ENCODE measurements at places on chromosomes 2 and 18.

- no peak for DNase-seq
These were observed 7.2 kb downstream of the SMYD1 start for GRCh38 chr2:88074854-88075292.

DNA sequence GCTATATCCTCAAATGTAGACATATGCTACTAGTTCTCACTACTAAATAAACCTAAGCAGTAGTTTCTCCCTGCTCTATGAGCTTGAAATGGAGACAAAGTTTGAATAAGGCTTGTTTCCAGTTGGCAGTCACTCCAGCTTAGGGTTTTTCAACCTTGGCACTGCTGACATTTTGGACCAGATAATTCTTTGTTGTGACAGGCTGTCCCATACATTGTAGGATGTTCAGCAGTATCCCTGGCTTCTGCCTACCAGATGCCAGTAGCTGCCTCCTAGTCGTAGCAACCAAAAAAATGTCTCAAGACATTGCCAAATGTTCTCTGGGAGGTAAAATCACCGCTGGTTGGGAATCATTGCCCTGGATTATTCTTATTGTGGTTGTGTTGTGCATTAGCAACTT lies 182.7 kb upstream of the PARD3B start:
- no peak for DNase-seq

- DNase-seq: no peak
These were observed 4.3 kb downstream of the KDM3A start for GRCh38 chr2:86445436-86445835.

DNA sequence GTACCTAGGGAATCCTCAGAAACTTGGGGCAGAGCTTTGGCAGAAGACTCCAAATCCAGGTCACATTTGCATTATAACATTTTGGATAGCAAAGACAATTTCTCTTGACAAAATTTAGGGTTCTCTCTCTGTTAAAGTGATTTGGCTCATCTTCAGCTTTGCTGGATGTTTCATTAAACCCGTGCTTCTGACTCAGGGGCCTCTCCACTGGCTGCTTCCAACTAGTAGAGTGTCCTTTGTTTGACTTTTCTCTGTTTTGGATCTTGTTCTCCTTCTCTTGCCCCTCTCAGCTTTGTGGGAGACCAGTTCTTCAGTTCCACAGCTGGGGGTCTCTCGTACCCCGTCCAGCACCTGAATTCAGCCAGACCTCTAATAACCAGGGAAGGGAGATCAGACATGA lies 145.6 kb downstream of the PLCL1 start:
- no peak for DNase-seq

- DNase-seq: no peak
These were observed 9.0 kb downstream of the MALL start for GRCh38 chr2:110106642-110107041.

DNA sequence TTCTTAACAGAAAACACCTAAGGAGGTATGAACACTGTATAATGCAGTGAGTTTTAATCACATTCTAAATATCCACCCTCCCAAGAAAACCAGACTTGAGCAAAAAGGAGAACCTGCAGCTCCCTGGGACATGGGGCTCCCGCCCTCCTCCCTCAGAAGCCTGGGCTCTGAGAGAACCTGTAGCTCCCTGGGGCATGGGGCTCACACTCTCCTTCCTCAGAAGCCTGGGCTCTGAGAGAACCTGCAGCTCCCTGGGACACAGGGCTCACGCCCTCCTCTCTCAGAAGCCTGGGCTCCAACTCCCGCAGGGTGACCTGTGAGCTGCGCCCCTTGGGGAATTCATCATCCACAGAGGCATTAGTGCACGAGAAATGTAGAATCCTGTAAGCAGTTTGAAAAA lies 222.9 kb downstream of the SNTG2 start:
- DNase-seq: no peak

- DNase-seq: no peak
These were observed 13.2 kb upstream of the ATRAID start for GRCh38 chr2:27198627-27199026.

Measured in stimulated activated CD4-positive, alpha-beta T cell treated with anti-CD3 and anti-CD28 coated beads, Interleukin-2, amount 100 ng/mL, for 4 hours (primary cell).